NCI-H524 treated with DMSO at 0.1 percent for 48 hours (cell line): ENCODE measurements at places on chromosomes 1 and 21.

GRCh38 chr1:53625049-53625448 is 113.9 kb downstream of the GLIS1 start:
- no peak for DNase-seq

DNA sequence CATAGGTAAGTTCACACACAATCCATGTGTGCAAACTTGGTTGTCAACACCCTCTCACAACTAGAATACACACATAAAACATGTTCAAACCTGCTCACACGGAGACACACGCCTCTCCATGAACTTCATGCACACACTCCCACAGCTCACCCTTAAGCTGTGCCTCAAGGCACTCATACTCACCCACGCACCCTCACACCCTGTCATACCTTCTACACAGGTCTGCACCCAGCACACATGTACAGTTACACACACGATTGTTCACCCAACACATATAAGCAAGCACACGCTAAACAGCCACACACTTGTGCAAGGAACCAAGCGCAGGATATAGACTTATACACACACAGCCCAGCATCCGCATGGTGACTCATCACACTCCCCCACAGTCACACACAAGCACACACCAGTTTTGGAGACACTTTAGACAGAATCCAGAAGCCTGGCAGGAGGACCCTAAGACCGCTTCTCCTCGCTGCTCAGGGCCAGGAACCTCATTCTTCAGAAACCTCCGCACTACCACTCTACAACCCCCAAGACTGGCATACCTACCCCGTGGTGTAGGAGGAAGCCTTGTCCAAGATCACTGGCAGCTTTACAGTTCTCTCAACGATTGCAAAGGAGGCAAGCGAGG is 58.7 kb upstream of the ZC3H12A start:
- no peak for DNase-seq

DNA sequence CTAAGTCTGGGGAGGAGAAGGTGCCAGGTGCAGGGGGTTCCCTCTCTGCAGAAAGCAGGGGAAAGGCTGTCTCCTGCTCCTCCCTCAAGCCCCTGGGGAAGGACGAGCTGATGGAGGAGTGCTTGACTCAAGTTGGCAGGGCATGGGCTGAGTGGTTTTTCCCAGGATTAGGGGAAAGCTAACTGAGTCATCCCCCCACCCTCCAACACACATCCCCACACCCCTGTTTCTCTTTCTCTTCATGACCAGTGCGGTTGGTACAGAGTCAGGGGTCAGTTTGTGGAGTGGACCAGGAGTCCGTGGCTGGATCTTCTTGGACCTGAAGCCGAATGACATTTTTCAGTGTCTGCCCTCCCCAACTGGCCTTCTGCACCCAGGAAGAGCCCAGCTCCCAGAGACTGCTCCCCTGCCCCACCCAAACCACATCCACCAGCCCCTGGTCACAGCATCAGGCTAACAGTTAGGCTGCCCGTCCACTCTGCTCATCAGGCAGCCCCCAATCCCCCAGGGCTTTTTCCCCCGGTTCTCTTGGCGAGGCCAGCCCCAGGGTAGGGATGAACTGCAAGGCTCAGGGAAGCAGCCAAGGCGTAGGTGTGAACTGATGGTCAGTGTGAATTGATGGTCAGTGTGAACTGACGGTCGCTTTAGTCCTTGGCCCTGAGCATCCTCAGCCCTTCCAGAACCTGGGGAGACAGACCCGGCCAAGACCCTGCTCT is 81.0 kb downstream of the PAX7 start:
- no peak for DNase-seq

GRCh38 chr1:198750081-198750480 is 111.2 kb downstream of the PTPRC start:
- DNase-seq = no peak

- no peak for DNase-seq
Measured at GRCh38 chr1:11320153-11320936, 47.3 kb downstream of the UBIAD1 start.
